ENCODE measurements at places on chromosomes 4 and X.

DNA sequence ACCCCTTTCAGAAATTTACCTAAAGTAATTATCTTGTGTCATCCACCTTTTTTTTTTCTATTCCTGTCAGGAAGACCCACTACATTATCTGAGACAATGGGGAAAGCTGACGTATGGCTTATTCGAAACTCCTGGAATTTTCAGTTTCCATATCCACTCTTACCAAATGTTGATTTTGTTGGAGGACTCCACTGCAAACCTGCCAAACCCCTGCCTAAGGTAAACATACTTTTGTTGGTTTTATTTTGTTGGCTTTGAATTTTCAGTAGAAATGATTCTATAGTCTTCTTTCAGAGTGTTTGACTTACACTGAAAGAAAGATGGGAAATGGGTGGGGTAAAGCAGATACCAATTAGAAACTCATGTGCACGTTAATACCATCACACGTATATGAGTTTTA, 2.2 kb downstream of the UGT2B7 start:
- DNase-seq, result no peak

DNA sequence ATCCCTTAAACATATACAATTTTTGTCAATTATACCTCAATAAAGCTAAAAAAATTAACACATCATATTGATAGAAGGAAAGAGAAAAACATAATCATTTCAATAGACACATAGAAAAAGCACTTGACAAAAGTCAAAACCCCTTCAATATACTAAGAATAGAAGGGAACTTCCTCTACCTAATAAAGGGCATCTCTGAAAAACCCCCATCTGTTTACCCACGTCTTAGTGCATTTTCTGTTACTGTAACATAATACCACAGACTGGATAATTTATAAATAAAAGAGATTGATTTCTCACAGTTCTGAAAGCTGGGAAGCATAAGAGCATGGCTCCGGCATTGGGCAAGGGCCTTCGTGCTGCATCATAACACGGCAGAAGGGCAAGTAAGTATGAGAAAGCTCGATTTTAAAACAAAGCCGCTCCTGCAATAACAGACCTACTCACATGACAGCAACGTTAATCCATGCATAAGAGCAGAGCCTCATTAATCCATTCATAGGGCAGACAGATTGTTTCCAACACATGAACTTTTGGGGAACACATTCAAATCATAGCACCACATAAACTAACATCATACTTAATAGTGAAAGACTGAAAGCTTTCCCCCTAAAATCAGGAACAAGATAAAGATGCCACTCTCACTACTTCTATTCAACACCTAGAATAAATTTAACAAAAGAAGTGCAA, 15.7 kb downstream of the STEEP1 start:
- DNase-seq, result no peak

DNA sequence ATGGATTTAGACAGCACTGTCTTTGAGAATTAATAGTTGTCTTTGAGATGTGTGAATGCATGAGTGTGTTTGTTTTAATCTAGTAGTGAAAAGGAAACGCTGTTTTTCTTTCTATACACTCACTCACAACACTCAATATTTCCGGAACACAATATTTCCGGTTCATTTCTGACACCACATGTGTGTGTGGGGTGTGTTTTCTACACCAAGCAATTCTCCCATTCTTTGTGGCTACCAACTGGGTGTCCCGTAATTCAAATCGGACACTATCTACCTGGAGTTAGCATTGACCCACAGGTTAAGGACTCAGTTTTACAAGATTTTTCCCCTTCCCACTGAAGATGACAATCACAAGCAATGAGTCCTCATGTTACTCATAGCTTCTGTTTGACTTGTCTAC, 113.9 kb downstream of the SNCA start:
- no peak for DNase-seq

DNA sequence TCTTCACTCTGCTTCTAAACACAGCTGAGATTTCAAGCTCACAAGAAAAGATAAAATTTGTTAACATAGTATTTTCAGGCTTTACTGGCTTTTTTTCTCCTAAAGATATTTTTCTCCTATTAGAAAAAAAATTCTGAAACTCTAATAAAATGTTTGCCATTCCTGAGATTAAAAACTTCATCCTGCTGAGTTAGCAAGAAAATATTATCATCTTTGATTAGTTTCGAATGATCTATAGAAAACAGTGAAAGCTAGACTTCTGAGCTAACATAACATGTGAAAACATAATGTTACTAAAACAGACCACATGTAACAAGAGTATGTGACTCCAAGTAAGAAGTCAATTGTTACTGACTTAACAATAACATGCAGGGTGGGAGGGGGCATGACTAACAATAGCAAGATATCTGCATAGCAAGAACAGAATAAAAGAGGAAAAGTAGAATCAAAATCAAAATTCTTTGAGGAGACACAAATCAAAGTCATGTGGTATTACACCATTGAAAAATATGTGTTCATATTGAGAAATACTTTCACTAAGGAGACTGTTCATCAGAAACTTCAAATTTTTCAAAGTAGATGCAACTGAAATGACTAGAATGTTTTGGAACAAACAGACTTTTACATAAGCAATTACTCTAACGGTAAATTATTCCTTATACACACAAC, 14.5 kb downstream of the TBCK start:
- no peak for DNase-seq

GRCh38 chr4:52001616-52002015, 18.5 kb downstream of the LRRC66 start:
- DNase-seq, result no peak

DNA sequence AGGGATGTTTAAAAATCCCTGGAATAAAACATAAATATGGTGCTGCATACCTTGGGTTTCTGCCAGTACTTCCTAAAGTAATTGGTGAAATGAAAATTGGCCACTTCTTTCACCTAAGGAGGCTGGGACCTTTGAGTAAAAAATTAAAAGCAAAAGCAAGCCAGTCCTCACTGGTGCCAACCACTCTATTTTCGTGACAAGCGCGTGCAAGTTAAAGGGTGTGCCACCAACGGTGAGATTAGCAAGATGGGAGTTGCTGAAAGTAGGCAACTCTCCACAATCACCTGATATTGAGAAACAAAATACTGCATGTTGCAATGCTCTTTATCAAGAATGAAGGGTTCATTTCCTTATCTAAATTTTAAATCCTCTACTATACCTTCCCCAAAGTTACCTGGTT, 19.7 kb upstream of the RTL9 start:
- DNase-seq, result no peak

DNA sequence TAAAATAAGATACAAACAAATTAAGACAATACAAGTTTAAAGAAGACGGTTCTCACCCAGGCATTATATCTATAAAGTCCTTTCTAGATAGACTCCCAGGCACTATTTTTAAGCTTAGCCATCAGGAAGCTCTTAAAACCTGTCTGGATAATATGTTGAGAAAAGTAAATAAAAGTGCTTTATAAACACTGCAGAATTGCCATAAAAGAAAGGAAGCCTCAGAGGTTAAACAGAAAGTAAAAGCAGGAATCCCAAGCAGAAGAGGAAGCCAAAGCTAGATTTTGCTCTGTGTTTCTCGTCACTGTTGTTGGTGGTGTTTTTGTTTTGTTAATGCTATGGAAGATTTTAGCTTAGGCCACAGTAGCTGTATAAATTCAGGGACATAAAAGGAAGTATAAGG, 1267.3 kb downstream of the PCDH19 start:
- DNase-seq, result no peak

DNA sequence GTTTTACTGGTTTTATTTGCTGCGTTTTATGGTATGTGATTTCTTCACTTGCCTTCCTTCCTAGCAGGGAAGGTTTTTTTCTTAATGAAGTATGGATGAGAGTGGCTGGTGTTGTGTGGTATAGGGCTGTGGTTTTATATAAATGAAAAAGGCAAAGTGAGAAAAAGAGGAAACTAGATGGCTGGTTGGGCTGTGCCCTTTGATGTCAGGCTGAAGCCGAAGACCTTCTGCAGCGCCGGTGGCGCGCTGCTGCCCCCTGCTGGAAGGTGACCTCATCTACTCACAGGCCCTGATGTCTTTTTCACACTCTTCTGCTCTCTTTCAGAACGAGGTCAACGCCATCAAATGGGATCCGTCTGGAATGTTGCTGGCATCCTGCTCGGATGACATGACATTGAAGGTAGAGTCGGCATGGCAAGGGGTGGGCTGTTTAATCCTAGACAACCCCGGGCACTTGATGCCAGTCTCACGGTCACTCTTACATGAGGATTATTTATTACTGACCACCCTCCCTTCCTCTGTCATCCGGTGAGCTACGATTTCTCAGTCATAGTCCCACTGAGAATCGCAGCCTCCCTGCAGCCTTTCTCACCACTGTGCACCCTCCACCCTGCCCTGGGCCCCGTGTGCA, 56.6 kb downstream of the GPR143 start:
- DNase-seq, result peak; percentile 47

- no peak for DNase-seq
Measured at GRCh38 chrX:20159797-20160385, 18.3 kb upstream of the EIF1AX start.

- DNase-seq, result no peak
Measured at GRCh38 chr4:8297141-8297601, 27.6 kb downstream of the HTRA3 start.

GRCh38 chr4:34280131-34280530, 1964.2 kb downstream of the ARAP2 start:
- no peak for DNase-seq

GRCh38 chr4:165418073-165418472, 39.3 kb downstream of the CPE start:
- DNase-seq, result no peak

GRCh38 chrX:20026278-20026677, 35.4 kb upstream of the BCLAF3 start:
- no peak for DNase-seq

- DNase-seq, result no peak
Measured at GRCh38 chrX:153443476-153444332, 2.2 kb downstream of the TREX2 start.

DNA sequence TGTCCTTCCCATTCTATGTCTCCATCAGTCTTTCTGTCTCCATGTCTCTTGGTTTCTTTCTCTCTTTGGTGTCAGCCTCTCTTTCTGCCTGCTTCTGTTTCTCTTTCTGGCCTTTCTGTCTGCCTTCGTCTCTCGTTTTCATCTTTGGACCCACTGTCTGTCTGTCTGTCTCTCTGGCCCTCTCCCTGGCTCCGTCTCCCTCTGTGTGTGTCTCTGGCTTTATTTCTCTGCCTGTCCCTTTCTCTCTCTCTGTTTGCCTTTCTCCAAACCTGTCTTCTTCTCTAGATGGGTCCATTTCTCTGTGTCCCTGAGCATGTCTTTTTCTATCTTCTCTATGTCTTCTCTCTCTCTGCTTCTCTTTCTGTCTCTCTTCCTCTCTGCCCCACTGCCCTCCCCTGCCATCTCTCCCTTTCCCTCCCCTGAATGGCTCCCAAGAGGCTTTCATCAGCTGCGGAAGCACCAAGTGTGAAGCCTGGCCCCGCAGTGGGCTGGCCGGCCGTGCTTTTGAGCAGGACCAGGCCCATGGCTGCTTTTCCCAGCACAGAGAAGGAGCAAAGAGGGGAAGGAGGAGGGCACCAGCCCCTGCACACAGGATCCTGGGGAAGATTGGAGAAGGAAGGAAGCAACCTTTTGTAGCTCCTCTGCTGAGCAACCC, 57.4 kb downstream of the PJA1 start:
- DNase-seq, result no peak

DNA sequence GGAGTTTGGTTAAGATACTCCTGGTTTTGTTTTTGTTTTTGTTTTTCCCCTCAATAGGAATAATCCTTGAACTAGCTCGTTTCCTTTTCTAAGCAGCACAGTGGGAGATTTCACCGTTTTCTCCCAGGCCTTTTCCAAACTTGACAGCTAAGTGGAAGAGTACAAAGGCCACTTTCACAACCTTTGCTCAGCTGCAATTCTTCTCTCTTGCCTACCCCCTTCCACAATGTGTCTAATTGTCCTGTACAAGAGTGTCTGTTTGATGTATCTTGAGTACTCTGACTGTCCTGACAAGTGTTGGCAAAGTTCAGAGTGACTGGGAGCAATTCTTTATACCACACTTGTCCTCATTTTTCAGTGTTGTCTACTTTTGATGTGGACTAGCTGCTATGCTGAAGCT, 674.3 kb upstream of the AMOT start:
- no peak for DNase-seq

- DNase-seq, result no peak
Measured at GRCh38 chrX:43882294-43882681, at the start of gene MAOB. Gene MAOB, minus strand, starts transcription at chrX:43882450. Its CDS starts 151 bp downstream, at chrX:43882299.

- DNase-seq, result no peak
Measured at GRCh38 chr4:162274354-162274753, 110.6 kb upstream of the FSTL5 start.

DNA sequence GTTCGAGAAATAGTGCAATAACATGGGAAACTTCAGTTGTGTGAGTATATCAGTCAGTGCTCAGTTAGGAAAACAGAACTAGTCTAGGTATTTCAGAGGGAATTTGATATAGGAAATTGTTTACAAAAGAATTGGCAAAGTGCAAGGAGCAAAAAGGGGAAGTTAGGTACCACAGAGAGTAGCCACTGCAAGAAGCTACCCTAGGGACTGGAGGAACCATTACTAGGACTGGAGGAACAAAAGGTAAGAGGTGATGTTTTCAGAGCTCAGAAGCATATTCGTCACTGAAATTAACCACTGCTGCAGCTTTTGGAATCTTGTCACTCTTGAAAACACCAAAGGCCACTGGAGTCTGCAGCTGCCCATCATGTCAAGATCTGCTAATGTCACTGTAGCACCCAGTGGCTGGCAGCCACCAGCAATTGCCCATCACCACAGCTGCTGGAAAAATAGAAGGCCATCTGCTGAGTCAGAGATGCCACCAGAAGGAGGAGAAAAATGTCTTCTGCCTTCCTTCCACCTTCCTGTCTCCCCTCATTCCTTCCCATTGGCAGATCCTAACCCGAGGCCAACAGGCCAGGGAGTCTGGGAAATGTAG, 160.6 kb upstream of the RPS6KA3 start:
- no peak for DNase-seq

DNA sequence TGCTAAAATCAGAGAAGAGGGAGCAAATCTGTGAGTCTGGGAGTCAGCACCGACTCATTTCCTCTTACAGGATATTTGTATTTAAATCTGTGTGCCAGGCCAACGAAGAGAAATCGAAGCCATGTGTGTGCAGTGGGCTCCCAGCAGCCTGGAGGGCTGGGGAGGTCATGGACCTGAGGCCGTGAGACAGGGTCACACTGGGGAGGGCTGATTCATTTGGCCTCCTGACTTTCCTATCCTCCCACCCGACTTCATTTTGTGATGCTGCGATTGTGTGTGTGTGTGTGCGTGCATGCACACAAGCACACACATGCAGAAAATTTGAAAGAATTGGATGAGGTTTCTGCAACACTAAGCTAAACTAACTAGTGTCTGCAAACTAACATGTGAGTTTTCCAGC, 48.7 kb upstream of the STX18 start:
- no peak for DNase-seq

- no peak for DNase-seq
Measured at GRCh38 chr4:107977966-107978705, 11.6 kb upstream of the HADH start.

DNA sequence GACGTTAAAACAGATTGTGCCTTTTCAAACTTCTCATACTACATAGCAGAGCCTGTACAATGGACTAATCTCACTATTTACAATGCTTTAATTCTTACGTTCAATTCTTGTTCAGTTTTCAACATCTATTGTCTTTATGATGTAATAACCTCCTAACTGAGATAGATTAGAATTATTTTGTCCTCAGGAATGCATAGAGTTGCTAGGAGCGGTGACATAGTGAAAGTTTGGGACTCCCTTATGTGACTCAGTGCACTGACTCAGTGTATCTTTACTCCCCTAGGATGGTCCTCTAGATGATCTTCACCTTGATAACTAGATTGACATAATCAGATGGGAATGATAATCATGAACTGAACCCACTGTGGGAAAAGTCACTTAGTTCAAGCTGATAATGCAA, 151.5 kb downstream of the VEGFC start:
- DNase-seq, result no peak

All from NCI-H187 (cell line).